Type B pancreatic cell (in vitro differentiated cells): ENCODE measurements at places on chromosomes 6 and 20. TPM values are rescaled to one million over a fixed set of nuclear protein-coding genes. Genes with fewer than 3 reads are reported as not detected.

DNA sequence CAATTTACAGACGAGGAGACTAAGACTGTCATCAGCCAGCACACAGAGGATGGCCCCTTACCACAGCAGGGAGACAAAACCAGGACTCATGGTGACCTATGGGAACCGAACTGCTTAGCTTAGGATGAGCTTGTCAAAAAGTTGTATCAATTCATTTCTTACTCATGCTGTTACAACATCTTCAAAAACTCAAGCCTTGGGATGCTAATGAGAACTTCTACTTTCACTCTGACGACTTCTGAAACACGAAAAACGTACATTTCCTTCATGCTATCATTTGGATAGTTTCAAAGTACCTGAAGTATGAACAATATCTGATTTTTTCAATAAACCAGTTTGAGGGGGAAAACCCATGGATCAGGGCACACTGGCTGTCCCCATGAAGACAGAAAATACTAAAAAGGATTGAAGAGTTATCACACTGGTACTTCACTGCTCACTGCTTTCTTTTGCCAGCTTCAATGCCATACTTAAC, 31.9 kb downstream of the HIVEP2 start:
- no peak for DNase-seq

DNA sequence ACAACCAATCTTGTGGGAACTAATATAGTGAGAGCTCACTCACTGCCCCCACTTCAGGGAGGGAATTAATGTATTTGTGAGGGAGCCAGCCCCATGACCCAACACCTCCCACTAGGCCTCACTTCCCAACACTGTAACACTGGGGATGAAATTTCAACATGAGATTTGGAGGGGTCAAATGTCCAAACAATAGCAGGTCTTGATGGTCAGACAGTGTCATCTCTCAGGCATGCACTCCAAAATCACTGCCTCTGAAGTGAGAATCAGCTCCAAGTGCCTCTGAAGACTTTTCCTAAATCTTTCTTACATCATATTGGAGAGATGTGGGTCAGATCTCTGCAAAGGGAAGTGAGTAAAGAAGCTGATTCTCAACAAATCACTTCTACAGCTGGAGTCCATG, 13.8 kb upstream of the SAYSD1 start:
- no peak for DNase-seq

DNA sequence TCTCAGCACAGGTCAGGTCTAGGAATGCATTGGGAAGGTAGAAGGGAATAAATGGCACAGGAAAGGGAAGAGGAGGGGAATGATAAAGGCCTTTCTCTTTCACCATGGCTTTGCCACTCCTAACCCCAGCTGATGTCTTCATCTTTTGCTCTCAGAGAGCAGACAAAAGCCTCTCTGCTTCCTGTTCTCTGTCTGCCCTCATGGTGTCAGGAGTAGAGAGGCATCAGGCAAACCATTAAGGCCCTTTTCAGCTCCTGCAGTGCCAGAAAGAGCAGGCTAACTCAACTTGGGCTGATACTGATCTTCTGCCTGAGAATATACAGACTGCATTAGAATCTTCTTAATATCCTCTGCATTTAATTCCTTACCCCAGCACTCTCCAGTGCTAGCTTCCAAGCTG, 48.0 kb upstream of the STXBP5 start:
- no peak for DNase-seq

- DNase-seq, result no peak
Measured at GRCh38 chr20:11230999-11231398, 557.2 kb upstream of the JAG1 start.

DNA sequence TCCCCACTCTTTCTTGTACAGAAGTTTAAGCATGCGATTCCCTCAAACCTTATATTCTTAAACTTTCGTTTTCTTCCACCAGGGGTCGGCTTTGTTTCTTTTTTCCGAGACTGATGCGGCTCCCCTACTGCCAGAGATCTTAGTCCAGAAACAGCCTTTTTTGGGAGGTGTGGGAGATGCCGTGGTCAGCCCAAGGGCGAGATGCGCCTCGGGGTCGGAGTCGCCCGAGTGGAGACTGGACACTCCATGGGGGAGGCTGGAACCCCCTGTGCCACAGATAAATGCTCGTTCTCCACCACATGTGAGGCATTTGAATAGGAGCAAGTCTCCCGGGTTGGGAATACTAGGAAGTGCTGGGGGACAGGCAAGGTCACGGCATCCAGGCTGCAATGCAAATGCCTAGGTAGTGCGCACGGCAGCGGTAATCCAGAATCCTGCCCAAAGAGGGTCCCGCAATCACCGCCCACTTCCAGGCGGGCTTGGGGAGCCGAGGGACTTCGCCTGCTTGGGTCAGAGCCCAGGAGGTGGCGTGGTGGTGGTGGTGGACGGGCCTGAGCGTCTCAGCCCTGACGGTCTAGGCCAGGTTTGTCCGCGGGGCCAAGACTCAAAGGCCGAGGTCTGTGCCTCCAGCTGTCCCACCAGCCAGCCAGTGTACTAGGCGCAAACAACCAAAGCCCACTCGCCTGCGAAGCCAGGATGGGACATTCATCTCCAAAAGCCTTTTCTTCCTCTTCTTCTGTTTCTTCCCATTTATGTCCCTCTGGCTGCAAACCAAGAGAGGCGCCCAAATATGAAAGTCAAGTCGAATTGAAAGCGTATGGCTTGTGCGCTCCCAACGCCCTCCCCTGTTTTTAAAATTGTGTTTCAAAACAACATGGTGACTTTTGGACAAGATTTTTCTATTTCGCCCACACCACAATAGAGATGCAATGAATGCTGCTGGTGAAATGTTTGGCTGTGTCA, 39.3 kb upstream of the OSTM1 start:
- no peak for DNase-seq

- no peak for DNase-seq
Measured at GRCh38 chr6:33772902-33773472, 15.9 kb downstream of the LEMD2 start.

GRCh38 chr6:170464524-170464979, 88.6 kb downstream of the PSMB1 start:
- DNase-seq, result no peak

The EMILIN3 gene
- total RNA-seq, result 0.67 and 10.3 TPM in 2 replicates

The LINC00237 gene
- not detected in 2 replicates for total RNA-seq

The GRM1 gene
- total RNA-seq, result 0.39 and 0.43 TPM in 2 replicates
